ENCODE measurements at places on chromosomes 3 and 15.

- no peak for DNase-seq
Measured at GRCh38 chr3:31288224-31288623, 244.5 kb upstream of the STT3B start.

GRCh38 chr15:100900795-100901169 lies 18.4 kb upstream of the LRRK1 start:
- no peak for DNase-seq

GRCh38 chr3:12451960-12452359 lies 32.3 kb upstream of the TSEN2 start:
- no peak for DNase-seq

DNA sequence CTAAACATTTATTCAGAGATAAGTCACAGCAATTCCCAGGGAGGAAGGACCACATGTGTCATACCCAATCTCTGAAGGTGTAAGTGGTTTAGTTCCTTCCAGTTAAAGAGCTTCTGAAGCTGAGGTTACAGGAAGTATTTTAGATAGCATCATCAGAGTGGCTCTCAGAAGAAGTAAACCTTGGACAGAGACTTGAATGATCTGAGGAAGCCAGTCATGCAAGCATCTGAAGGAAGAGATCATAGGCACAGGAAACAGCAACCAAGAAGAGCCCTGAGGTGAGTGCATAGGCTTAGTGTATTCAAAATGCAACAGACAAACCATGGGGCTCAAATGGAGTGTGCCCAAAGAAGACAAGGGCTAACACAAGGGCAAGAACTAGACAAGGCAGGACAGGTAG lies 210.3 kb downstream of the ULK4 start:
- DNase-seq: no peak

- DNase-seq: no peak
Measured at GRCh38 chr3:130490241-130490640, 26.7 kb upstream of the COL6A6 start.

GRCh38 chr3:52471371-52472238 lies 16.2 kb downstream of the NISCH start:
- DNase-seq: peak; percentile 52

DNA sequence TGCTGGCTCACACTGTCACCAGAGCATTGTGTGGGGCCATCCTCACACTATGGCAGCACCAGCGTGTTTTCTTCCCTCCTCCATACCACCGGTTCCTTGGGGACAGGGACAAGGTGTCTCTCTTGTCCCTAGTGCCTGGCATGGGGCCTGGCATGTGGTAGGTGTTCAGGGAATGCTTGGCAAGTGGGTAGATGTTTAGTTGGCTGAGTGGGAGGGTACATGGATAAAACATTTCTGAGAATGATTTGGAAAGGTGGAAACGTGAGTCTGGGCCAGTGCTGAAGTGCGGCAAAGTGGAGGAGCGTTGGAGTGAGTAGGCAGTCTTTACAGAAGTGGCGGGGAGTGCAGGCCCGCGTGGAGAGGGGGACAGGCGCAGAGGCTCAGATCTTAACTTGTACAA lies 15.0 kb downstream of the SNAPC5 start:
- DNase-seq: no peak

DNA sequence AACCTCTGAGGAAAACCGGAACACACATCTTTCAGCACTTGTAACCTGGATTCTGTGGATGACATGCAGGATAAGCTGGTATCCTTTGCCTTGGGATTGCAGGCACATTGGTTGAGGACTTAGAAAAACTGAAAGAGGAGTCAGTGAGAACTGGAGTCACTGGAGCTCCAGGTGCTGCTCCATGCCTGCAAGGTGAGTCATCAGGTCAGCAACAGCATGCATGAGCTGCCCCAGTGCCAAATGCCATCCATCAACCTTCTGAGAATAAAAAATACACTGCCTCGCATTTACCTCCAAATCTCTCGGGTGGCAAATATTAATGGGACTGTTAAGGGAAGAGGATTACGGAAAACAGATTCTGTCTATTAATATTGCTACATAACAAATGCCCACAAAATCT lies 729.1 kb downstream of the NTRK3 start:
- DNase-seq: no peak

- no peak for DNase-seq
Measured at GRCh38 chr3:114452937-114453336, 159.1 kb downstream of the TIGIT start.

GRCh38 chr3:78724859-78725258 lies 1042.9 kb downstream of the ROBO1 start:
- DNase-seq: no peak

GRCh38 chr15:95284492-95284891 lies 1046.0 kb upstream of the NR2F2 start:
- DNase-seq: no peak

- no peak for DNase-seq
Measured at GRCh38 chr3:191378142-191378812, 48.0 kb upstream of the UTS2B start.

GRCh38 chr15:63250312-63250965 lies 27.0 kb upstream of the APH1B start:
- DNase-seq: no peak

GRCh38 chr3:56115698-56116097 lies 352.6 kb downstream of the ERC2 start:
- no peak for DNase-seq

DNA sequence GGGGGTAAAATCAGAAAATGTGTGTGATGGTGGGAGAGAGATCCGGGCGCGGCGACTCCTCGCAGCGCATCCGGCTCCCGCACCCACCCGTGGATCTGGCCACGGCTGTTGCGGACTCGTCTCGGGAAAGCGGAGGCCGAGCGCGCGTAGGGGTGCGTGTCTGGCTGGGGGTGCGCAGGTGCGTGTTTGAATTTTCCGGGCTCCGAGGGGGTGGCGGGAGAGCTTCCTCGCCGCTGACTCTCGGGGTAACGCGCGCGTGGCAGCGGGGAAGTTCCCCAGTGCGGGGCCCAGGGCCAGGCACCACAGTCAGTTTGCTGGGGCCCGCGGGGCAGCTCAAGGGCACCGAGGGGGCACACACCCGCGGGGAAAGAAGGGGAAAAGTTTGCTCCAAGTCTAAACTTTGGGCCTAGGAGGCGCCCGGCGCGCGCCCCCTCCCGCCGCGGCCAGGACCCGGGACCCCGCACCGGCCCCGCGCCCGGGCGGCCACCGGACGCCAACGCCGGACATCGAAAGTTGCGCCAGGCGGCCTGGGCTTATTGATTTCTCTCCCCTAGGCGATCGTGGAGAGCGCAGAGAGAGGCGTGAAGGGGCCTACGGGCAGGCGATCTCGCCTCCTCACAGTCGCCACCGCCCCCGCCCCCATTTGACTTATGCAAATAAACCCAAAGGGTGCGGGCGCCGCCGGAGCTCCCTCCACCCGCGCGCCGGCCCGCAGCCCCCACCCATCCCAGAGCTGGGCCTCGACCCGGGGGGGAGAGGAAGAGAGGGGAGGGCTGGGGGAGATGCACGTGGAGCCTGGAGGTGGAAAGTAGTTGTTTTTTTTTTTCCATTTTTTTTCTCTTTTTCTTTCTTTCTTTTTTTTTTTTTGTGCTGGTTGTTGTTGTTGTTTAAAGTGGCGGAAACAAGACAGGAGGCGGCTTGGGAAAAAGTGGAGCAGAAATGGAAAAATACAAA lies 639 bp downstream of the FOXP1 start:
- DNase-seq: peak; percentile 83

- no peak for DNase-seq
Measured at GRCh38 chr15:56906766-56907165, 11.7 kb upstream of the TCF12 start.

GRCh38 chr15:64895285-64896065 lies 16.2 kb upstream of the ANKDD1A start:
- peak; percentile 30 for DNase-seq

DNA sequence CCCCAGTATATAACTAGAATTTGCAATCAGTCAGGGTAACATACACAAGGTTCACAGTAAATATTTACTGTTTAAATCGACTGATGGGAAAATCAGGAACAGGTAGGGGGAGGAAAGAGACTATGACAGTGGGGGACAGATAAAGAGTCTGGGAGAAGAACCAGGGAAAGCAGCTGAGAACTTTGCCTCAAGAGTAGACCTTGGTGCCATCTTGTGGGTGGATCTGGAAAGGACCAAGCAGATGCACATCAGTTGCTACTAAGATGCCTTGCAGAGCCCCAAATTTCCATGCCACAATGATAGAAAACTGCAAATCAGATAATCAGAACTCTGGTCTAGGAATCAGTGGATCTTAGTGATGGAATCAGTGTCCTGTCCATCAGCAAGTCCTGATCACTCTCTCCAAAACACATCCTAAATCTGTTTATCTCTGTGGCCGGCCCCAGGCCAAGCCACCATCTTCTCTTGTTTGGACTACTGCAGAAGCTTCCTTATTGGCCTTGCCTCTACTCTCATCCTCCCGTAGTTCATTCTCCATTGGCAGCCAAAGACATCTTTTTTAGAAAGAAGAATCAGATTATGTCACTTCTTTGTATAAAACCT lies 62.7 kb downstream of the PDE8A start:
- peak; percentile 52 for DNase-seq

- DNase-seq: no peak
Measured at GRCh38 chr3:13838421-13838820, 41.5 kb downstream of the WNT7A start.

DNA sequence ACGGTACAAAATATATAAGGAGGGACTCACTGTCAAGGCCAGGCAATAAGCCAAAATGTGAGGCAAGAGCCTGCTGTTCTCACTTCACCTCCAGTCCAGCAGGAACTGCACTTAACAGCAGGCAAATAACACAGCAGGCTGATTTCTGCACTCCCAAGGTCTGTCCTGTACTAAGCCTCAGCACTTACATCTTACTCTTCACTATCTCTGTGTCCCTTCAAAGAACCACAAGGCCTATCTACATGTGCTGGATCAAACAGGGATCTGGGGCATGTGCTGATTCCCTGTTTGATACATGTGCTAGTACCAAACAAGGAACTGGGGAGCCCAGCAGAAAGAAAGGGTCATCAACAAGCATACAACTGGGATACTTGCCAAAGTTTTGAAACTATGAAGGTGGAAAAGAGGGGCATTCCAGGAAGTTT lies 22.2 kb downstream of the UACA start:
- DNase-seq: no peak

DNA sequence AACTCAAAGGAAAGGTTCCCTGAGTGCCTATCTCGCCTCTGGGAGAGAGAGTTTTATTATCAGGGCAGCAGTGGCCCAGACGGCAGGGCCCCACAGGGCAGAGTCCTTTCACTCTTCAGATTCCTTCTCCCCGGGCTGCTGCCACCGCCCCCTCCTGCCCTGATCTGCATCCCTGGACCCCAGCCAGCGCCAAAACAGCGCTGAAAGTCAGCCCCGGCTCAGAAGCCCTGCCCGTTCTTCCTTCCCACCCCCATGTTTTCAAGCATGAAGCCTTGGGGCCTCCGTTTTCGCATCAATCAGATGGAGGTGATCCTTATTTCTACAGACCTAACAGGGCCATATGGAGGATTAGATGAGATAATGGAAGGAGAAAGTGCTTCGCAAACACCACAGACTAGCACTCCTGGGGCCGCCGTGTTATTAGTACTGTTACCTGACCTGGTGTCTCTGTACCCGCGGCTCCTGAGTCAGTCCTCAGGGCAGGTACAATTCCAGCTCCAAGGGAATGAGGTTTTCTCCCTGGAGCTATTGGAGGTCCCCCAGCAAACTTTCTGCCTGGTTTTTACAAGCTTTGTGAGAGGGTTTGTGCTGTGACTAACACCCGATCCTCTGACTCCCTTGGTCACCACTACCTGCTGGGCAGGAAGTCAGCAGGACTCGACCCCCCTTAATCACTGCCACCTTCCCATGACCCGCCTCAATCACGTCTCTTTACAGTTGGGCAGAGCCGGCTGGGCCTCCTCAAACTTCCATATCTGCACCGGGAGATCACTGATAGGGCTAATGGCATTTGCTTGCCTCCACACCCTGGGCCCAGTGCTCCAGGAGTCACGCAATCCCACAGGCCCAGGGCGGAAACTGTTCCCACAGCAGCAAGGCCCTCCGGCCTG lies 39.5 kb upstream of the TSEN2 start:
- no peak for DNase-seq

DNA sequence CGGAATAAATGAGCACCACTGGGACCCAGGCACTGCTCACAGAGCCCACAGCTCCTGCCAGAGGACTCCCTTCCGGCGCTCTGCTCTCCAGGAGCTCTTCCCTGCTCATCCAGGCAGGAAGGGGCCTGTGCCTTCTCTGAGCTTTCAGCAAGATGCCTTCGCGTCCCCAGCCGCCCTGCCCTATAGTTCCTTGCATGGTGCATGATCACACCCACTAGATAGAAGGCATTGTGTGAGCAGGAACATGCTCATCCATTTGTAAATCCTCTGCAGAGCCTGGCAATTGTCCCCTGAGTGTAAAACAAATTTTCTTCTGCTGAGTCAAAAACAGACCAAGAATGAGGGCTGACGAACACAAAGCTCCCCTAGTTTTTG lies 181.6 kb downstream of the MEGF11 start:
- DNase-seq: no peak

- DNase-seq: no peak
Measured at GRCh38 chr3:71254281-71255057, 329.1 kb downstream of the FOXP1 start.

GRCh38 chr3:4765212-4765611 lies 214.0 kb upstream of the BHLHE40 start:
- DNase-seq: no peak

DNA sequence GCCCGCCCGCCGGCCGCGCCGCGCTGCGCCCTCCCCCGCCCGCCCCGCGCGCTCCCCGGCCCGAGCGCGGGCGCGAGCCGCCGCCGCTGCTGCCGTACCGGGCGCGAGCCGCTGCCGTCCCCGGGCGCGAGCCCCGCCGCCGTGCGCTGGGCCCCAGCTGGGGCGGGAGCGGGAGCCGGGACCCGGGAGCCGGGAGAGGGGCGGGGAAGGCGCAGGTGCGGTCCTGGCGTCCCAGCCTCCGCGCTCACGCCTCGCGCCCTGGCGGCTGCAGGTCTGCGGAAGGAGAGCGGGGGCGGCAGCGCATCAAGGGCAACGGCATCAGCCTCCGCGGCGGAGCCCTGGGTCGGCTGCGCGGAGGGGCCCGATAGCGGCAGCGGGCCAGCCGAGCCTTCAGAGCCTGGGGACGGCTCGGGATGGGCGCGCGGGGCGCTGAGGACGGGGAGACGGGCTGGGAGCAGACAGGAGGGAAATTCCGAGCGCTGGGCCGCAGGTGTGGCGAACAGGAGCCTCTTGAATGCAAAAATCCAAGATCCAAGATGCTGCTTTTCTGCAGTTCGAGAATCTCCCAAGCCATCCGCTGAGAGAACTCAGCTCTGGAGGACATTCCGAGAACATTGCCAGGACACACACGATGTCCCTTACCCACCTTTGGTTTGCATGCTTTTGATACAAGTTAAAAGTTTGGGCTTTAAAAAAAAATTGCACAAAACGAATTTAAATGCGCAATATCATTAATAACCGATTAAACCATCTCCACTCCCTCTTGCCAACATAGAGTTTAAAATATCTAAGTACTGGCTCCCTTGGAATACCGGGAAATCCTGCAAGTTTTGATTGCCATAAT lies 251.1 kb downstream of the TJP1 start:
- DNase-seq: peak; percentile 27

- no peak for DNase-seq
Measured at GRCh38 chr3:159786489-159787177, 202.0 kb upstream of the IL12A start.

GRCh38 chr3:48709051-48709461 lies 8.0 kb downstream of the IP6K2 start:
- DNase-seq: no peak

GRCh38 chr3:136106101-136106500 lies 90.0 kb downstream of the MSL2 start:
- no peak for DNase-seq
